ENCODE measurements at places on chromosomes 7 and 10.

GRCh38 chr10:100743626-100744135 is 1.7 kb upstream of the PAX2 start:
- no peak for DNase-seq

GRCh38 chr7:77242554-77242953 is 42.9 kb upstream of the FGL2 start:
- no peak for DNase-seq

DNA sequence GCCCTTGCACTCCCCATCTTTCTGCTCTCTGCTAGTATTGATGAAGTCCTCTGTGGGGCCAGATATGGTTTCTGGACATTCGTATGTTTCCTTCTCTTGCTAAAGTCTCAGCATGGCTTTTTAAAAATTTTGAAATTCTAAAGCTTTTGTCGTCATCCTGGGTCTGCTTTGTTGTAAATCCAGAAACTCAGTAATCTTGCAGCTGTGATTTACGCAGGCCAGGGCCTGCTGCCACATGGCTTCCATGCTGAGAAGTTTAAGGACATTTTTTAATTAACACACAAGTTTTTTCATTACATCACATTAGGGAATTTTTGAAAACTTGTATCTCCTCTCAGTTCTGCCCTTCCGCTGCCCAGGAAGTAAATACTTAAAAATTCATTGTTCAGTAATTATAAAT is 686.1 kb upstream of the IGFBP3 start:
- DNase-seq, result no peak

GRCh38 chr10:69716711-69717560 is 84.8 kb upstream of the COL13A1 start:
- no peak for DNase-seq

GRCh38 chr10:19930936-19931893 is 115.0 kb downstream of the PLXDC2 start:
- DNase-seq, result no peak

GRCh38 chr10:132517951-132518521 is 19.6 kb upstream of the INPP5A start:
- no peak for DNase-seq

DNA sequence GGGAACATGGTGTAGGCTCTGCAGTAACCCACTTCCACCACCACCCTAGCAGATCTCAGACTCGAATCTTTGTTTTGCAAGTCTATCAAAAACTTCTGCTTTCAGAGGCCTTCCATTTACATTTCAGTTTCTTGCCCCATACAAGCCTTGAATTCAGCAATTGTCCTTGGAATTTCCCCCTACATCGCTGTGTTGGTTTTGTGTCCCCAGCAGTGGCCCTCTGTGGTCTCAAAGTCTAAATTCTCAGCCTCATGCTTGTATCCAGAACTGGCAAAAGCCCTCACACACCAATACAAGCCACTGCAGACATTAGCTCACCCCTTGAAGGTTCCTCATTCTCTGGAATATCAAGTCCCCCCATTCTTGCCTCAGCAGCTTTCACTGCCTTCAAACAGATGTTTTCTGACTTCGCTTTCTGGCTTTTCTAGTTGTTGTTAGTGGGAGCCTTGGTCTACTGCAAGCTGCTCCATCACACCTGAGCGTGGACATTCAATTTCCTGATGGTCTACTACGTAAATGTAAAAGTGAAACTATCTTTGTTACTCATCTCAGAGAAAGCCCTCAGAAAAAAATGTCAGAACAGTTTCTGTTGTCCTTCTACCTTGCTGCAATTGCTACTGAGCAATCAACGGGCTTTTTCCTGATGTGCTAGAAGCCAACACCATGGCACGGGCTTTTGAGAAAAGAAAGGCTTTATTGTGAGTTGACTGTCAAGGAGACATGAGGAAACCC is 1.8 kb upstream of the NUB1 start:
- DNase-seq, result no peak

DNA sequence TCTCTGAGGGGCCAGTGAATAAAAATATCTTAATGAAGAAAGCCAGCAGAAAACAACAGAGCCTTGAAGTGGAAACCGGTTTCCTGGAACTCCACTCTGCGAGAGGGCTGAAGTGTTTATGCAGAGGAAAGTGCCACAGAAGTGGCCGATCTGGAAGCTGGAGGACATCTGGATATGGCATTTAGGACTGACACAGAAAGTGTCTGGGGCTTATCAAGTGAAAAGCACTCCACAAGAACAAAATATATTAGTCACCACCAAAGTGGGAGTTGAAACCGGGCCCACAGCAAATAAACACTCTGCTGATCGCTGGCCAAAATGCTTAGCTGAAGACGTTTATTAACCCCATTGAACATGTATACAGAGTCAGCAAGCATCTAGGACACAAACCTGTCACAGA is 7.8 kb downstream of the NOD1 start:
- peak; percentile 31 for DNase-seq

- DNase-seq, result no peak
These were observed 317.5 kb downstream of the DNAJB6 start for GRCh38 chr7:157654350-157654749.

- DNase-seq, result no peak
These were observed 72.5 kb upstream of the MXI1 start for GRCh38 chr10:110134917-110135316.

GRCh38 chr10:17428351-17429097 is 25.9 kb downstream of the ST8SIA6 start:
- DNase-seq, result no peak

DNA sequence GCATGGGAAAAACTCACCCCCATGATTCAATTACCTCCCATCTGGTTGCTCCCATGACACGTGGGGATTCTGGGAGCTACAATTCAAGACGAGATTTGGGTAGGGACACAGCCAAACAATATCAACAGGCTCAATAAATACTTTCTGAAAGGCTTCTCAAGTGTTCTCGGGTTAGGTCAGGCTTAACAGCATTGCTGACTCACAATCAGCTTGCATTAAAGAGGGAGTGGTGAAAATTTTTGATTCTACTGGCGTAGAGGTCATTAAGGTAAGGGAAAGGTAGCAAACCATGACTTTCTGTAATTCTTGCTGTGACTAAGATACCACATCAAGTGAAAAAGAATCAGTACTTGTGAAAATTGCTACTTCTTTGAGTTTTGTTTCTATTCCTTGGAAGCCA is 126.4 kb downstream of the JCAD start:
- DNase-seq, result no peak

DNA sequence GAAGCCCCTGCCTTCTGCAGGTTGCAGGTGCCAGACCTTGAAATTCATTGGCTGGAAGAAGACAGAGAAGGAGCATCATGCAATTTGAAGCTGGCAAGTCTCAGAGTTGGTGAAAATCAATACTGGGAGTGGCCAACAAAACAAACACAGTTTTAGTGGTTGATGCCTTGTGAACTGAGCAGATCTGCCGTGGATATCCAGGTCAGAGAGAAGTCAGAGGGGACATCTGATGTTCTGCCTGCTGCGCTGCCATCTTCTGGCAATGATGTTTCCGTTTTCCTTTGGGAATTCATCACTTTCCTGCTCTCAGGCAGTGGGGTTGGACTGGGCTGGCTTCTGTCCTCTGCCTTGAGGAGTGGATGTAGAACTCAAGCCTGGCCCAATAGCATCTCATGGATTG is 132.0 kb downstream of the RPS24 start:
- no peak for DNase-seq

GRCh38 chr7:28956608-28957063 is 1.5 kb downstream of the TRIL start:
- peak; percentile 81 for DNase-seq

DNA sequence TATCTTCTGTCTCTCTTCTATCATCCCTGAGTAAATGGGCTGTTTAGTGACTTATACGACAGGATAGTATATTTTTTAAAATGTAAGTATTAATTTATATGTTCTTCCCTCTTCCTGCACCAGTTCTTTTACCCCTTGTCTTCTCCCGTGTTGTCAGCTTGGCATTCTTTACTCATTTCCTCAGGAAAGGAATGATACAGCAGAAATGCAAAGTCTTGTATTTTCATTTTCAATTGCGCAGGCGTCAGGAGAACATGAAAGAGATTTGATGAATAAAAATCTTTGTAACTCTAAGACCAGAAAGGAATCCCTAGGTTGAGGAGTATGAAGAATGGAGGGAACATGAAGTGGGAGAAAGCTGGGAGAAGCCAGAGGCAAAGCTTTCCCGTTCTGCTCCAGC is 18.8 kb upstream of the VPS41 start:
- DNase-seq, result no peak

- no peak for DNase-seq
These were observed 100.2 kb downstream of the FAM107B start for GRCh38 chr10:14674376-14675050.

GRCh38 chr10:89563311-89563710 is 27.9 kb upstream of the SLC16A12 start:
- DNase-seq, result no peak

GRCh38 chr10:76091926-76092325 is 660.5 kb downstream of the LRMDA start:
- DNase-seq, result no peak

DNA sequence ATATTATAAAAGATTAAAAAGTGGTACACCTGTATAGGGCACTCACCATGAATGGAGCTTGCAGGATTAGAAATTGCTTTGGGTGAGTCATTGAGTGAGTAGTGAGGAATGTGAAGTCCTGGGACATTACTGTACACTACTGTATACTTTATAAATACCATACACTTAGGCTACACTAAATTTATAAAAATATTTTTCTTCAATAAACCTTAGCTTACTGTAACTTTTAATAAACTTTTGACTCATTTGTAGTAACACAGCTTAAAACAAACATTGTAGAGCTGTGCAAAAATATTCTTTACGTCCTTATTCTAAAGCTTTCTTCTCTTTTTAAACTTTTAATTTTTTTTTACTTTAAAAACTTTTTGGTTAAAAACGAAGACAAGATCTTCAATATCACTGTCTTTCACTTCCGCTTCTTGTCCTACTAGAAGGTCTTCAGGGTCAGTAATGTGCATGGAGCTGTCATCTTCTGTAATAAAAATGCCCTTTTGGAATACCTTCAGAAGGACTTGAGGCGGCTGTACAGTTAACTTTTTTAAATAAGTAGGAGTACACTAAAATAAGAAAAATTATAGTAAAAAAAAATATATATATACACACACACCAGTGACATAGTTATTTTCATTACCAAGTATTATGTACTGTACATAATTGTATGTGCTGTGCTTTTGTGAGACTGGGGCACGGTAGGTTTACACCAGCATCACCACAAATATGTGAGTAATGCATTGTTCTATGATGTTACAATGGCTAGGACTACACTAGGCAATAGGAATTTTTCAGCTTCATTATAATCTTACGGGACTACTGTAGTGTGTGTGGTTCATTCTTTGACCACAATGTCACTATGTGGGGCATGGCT is 3.5 kb downstream of the STK31 start:
- no peak for DNase-seq

- DNase-seq, result peak; percentile 42
These were observed 52.0 kb upstream of the STEAP1B start for GRCh38 chr7:22551768-22552513.

- DNase-seq, result peak; percentile 61
These were observed 97.8 kb upstream of the PPP2R2D start for GRCh38 chr10:131802996-131803395.

DNA sequence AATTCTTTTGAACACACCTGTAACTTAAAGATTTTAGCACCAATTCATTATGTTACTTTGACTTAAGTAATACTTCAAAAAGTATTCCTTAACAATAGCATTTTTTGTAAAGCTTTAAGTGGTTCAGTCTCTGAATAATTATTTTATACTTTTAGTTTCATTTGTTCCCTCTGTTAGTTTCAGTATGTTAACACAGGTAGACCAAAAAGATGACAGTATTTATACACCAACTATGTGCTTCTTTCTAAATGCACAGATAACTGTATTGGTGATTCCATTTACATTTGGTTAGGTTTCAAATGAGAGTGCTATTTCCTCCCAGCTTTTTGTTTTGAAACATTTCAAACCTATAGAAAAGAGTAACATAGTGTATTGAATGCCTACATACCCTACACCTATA is 14.0 kb downstream of the RALA start:
- no peak for DNase-seq

DNA sequence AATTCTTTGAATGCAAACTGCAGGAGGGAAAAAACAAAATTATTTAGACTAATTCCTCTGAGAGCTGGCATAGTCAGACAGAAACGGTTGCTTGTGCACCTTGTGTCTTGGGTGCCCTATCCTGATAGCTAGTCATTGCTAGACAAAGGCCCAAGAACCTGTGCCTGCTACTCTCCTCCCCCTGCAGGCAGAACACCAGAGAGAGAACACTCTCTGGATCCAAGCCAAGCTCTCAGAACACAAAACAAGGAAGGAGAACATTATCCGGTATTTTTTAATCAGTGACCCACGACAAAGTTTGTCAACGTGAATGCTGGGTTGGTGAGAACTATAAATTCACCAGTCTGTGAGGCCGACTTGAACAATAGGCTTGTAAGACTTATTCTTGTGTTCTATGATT is 18.8 kb upstream of the PPP1R9A start:
- DNase-seq, result no peak

GRCh38 chr10:5658871-5659618 is 7.3 kb downstream of the ASB13 start:
- DNase-seq, result no peak

DNA sequence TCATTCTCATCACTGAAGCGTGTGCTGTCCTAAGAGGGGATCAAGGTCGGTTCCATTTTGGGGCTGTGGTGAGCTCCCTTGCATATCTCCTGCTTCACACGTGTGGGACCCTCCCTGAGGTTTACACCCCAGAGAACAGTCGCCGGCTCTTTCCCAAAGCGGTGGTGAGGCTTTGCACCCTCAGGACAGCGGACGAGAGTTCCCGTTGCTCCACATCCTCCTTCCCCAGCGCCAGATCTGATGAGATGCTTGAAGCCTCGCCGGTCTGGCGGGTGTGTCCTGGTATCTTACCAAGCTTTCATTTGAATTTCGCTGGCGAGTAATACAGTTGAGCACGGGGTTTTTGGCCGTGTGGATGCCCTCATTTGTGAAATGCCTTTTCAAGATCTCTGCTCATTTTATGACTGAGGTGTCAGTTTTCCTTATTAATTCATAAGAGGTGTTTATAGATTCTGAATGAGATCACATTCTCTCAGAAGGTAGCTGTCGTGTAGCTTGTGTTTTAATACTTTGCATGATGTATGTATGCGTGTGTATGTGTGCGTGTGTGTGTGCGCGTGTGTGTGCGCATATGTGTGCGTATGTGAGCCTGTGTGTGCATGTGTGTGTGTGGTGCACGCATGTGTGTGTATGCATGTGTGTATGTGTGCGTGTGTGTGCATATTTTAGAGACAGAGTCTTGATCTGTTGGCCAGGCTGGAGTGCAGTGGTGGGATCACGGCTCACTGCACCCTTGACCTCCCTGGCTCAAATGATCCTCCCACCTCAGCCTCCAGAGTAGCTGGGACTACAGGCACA is 30.7 kb downstream of the ELFN1 start:
- DNase-seq, result peak; percentile 49

GRCh38 chr10:15237351-15237750 is 68.9 kb upstream of the NMT2 start:
- DNase-seq, result no peak

Measured in type B pancreatic cell (in vitro differentiated cells).